WTC11 (cell line): ENCODE measurements at places on chromosomes 11 and 22. TPM values are rescaled to one million over a fixed set of nuclear protein-coding genes. Genes with fewer than 3 reads are reported as not detected.

- DNase-seq: no peak
These were observed 257.5 kb upstream of the FAT3 start for GRCh38 chr11:91967026-91967690.

DNA sequence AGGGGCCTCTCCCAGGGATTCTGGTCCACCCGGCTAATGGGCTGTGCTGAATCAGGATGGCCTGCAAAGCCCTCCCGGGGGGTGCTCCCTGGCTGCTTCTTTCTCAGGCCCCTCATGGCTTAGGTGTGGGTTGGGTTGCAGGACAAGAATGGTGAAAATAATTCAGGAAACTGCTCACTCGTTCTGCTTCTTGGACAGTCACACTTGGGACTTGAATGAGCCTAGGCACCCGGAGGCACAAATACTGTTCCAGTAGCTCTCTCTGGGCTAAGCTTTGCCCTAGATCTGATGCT is 83.2 kb downstream of the TRIM29 start:
- DNase-seq: no peak

GRCh38 chr11:57568330-57568766 is 876 bp upstream of the UBE2L6 start:
- no peak for DNase-seq

PHF21B gene
- 90.6 to 107 TPM (median 92.5 TPM) in 3 replicates for total RNA-seq

- no peak for DNase-seq
These were observed 52.6 kb upstream of the EMID1 start for GRCh38 chr22:29152954-29153719.

GRCh38 chr22:37525073-37525745 is 6.0 kb upstream of the CARD10 start:
- DNase-seq: no peak

DNA sequence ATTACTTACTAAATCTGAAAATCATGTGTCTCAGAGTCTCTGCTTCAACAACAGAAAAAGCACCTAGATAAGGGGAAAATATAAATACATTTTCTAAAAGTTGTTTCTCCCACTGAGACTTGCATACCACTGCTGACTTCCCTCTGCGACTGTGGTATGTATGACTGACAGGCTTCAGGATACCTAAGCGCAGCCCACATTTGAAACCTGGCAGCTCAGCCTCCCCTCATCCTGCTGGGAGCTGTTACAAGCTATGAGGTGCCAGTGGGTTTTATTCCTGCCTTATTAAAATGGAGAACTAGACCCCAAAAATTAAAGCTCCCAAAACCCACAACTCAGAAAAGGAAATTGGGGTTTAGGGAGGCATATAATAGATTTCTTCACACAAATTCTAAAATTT is 133.6 kb downstream of the RAB38 start:
- no peak for DNase-seq

- DNase-seq: no peak
These were observed 1234.7 kb downstream of the TBC1D22A start for GRCh38 chr22:47997052-47997590.
